ENCODE measurements at places on chromosomes 7 and 10.
A peak's percentile ranks its signal among the peaks of the same experiment; 100 is the strongest.

GRCh38 chr7:126228356-126229061 is 1024.2 kb downstream of the GRM8 start:
- no peak for DNase-seq

- no peak for DNase-seq
Observed at GRCh38 chr7:106729720-106730385, 68.9 kb upstream of the CCDC71L start.

DNA sequence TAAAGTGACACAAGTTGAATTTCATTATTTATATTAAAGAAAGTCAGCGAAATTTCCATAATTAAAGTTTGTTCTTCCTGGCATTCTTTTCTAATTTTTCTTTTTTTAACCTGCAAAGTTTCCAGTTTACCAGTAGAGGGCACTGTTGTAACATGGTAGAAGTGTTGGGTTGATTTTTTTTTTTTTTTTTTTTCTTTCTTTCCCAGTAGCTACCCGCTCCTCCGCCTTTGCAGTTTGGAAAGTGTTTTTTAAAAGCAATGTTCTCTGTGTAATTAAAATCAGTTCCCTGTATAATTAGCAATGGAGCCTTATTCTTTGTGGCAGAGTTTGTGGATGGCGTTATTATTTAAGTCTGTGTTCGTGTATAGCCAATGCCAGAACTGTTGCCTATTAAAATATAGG is 53.7 kb downstream of the TAF3 start:
- DNase-seq, result no peak

DNA sequence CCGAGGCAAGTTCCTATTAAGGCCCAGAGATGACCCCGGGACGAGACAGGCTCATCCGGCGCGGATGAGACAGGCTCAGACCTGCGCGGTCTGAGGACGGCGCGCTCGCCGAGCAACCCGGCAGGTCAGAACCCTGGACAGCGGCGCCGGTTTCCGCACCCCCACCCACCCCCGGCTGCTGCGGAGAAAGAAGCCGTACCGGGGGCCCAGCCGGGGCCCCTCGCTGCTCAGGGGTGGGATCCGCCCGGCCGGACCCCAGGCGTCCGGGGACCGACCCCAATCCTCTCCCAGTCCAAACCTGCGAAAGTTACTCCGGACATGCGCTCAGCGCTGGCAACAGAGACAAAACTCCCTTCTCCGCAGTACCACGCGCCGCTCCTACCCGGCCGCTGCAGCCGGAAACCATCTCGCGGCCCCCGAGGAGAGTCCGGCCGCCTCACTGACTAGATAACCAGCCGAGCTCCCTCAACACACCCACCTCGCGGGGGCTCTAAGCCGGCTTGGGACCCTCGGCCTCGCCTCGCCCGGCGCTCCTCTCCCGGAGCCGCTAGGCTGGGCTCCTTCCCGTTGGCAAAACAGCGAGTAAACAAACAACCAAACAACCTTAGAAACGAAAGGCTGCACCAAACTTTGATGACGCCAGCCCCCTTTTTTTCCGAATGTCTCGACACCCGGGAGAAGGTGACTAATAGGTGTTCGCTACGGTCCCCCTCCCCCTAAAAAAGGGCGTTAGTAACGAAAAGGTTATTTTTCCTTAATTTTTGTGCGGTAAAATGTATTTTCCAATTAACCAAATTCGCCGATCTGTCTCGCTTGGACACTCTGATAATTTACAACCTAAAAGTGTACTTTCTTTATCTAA is 2.3 kb upstream of the DRGX start:
- peak; percentile 7 for DNase-seq

GRCh38 chr10:52741851-52742250 is 30.7 kb downstream of the MBL2 start:
- DNase-seq, result no peak

DNA sequence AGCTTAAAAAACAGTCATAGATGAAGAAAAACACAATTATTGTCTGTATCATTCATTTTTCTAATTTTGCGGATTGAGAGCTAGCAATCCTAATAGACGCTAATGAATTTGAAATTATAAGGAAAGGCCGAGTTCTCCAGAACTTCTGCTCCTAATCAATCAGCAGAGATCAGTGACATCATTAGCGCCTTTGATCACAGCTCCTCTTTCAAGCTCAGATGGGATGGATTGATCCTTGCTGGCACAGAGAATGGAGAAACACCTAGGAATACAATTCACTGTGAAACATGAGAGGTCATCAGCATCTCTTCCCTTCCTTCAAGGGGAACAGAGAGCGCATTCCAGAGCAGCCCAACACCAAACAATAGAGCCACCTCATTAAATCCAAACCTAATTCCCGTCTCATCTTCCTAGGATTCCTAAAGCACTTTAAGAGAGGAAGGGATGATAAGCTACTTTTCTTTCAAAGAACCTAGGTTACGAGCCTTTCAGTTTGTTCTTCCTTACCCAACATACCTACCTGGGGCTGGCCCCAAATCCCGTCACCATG is 24.4 kb downstream of the GLI3 start:
- DNase-seq, result no peak

GRCh38 chr7:157292770-157293412 is 43.9 kb upstream of the DNAJB6 start:
- DNase-seq, result no peak

GRCh38 chr7:132400561-132401142 is 175.6 kb downstream of the PLXNA4 start:
- DNase-seq, result no peak

GRCh38 chr10:122878799-122879338 is 512 bp downstream of the FAM24B start:
- no peak for DNase-seq

DNA sequence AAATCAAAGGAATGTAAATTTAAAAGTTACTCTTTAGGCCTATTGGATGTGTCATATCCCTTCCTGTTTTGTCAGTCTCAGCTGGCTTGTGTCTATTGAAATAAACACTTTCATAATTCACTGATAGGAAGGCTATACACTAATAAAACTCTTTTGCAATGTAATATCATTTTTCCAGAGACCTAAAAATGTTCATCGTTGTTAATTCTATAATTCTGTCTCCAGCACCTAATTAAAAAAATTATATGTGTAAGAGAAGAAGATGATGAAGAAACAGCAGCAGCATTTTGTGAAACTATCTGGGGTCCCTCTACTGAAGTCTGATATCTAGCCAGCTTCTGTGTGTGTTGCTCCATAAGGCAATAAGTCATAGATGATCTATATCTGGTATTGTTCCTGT is 602.7 kb downstream of the ETV1 start:
- no peak for DNase-seq
